SK-N-MC (cell line): ENCODE measurements at places on chromosomes 4 and X.
A peak's percentile ranks its signal among the peaks of the same experiment; 100 is the strongest.

DNA sequence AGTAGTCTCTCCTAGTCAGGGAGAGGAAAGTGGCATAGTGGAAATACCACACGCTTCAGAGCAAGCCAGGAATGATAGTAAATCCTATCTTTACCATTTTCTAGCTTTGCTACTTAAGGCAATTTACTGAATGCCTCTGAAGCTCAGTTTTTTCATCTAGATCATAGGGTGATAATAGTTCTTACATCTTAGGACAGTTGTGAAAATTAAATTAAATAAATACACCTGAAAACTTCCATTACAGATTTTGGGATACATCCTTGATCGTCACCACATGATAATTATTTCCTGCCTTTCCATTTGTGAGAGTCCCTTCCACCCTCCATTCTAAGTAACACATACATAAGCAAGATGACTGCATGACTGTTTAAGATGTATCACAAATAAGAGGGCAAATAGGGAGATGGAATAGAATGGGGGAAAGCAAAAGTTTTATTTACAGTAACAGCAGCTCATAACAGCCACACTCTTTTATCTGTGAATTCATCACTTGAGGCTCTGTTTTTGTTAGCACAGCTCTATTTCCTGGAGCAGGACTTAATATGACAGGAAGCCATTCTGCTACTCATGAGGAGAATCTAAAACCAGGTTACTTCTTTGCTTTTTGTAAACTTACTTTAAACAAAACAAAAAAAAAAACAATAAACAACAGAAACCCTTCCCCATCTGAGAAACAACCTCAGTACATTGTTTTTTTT, 13.4 kb downstream of the P2RY10 start:
- no peak for DNase-seq

DNA sequence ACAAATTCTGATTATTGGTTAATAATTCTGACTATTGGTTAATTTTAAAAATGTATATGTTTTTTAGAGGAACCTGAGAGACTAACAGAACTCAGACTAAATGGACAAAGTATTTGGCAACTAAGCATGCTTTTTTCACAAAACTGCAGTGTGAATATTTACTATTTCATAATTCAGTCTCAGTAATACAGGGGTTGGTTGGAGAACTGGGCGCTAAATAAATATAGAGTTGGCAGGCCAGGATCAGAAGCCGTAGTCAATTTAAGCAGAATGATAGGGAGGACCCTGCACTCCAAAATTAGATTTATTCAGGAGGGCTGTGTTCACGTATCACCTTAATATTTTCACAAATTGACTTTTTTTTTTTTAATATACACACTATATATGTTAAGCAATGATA, 5.8 kb downstream of the TIGD2 start:
- no peak for DNase-seq

DNA sequence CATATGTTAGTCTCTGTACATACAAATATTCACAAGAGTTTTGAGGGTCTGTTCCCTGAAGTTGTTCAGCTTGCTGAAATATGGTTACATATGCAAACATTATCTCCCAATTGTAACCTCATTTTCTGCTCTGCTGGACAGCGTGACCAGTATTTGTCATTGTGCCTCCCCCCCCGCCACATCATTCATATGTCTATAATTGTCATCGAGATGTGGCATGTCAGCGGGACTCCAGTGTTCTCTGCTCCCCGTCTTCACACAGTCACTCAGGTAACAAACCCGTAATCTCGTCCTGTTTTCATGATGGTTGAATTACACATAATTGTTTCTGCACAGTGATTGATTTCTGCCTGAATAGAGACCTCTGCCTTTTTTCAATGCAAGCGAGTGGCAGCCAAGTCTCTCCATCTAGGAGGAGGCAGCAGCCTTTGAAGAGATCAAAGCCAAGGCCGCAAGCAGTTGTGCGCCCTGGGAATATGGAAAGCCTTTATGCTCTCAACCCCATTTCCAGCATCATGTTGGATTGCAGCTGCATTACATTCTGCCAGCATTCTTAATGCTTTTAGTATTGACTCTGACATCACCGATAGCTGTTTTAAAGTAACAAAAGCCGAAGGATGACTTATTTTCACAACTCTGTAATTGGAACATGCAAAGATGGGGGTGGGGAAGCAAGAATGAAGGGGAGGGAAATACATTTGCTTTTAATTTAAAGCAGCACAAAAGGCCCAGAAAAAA, 27.4 kb downstream of the LEF1 start:
- DNase-seq: peak; percentile 44

- DNase-seq: no peak
Observed at GRCh38 chr4:23674694-23675093, 215.2 kb downstream of the PPARGC1A start.

- no peak for DNase-seq
Observed at GRCh38 chr4:73911746-73912145, 42.6 kb downstream of the CXCL1 start.

DNA sequence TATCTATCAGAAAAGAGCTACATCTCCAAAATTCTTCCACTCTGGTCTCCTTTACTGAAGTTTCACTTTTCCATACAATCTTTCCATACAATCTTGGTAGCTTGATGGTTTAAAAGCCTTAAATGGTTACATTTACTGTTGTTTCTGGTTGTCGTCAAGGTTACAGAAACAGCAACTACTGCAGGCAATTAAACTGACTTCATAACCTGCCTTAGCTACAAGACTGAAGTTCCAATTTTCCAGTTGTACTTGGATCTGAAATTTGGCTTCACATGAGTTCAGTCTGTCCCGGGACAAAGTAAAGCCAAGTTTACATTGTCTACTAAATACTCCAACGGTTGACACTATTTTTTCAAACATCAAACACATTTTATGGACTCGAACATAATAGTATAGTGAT, 326.4 kb downstream of the ANKRD50 start:
- no peak for DNase-seq

DNA sequence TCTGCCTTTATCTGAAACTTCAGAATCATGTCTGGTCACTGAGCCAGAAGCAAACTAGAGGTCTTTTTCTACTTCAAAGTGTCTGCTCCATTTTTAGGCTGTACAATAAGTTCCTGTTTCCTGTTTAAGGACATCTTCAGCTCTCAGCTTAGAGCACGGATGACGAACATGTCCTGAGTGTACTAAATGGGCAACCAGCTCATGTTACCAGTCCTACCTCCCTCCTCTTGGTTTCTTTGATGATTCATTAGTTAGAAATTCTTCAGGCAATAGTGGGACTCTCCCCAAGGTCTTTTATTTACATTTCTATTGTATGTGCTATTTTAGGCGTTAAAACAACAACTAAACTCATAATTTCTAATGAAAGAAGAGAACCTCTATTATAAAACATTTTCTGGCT, 58.0 kb downstream of the ENPEP start:
- DNase-seq: no peak

- DNase-seq: no peak
Observed at GRCh38 chr4:72966652-72967051, 102.9 kb downstream of the COX18 start.
